Thyroid gland (tissue), 4 donors: ENCODE measurements at places on chromosomes 11 and 22. TPM values are rescaled to one million over a fixed set of nuclear protein-coding genes. Genes with fewer than 3 reads are reported as not detected.

GRCh38 chr11:35927682-35928081, 16.2 kb upstream of the LDLRAD3 start:
- peak; percentile 5 for DNase-seq

MYEOV gene
- total RNA-seq = 0.68 TPM

GRCh38 chr11:71200172-71200716, 52.1 kb downstream of the SHANK2 start:
- no peak for DNase-seq

AIFM3 gene
- total RNA-seq = 0.11 TPM

- DNase-seq = no peak
Observed at GRCh38 chr11:105897161-105897560, 124.9 kb downstream of the MSANTD4 start.

GRCh38 chr11:110735455-110736170, 23.4 kb upstream of the ARHGAP20 start:
- no peak for DNase-seq

SEPTIN5 gene
- total RNA-seq = 38.0 TPM

OSBP2 gene
- 13.4 TPM for total RNA-seq

GRCh38 chr22:25123677-25124076, 76.0 kb upstream of the CRYBB3 start:
- DNase-seq = no peak

DNA sequence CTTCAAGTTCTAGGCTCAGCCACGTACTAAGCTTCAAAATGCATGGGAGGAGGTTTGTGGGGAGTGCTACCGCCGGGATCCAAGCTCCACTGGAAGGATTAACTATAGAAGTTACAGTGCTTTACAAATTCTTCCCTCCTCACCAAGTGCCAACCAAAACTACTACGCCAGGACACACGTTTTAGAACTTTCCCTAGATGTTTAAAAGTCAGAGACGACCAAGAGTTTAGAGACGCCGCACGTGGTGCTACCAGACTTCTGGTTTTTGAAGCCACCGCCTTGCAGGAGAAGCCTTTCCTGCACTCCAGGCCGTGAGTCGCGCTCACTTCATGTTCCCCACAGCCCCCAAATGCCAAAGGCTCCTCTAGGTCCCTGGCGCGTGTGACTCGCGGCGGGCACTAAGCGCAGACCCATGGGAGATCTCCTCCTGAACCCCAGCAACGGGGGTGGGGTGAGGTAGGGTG, 734 bp downstream of the SNU13 start:
- DNase-seq = peak; percentile 34

GRCh38 chr22:38868286-38868721, 3.7 kb downstream of the CBX6 start:
- DNase-seq = no peak

- no peak for DNase-seq
Observed at GRCh38 chr11:104623518-104623917, 274.7 kb downstream of the CASP12 start.

PSMD13 gene
- 111 TPM for total RNA-seq

DNA sequence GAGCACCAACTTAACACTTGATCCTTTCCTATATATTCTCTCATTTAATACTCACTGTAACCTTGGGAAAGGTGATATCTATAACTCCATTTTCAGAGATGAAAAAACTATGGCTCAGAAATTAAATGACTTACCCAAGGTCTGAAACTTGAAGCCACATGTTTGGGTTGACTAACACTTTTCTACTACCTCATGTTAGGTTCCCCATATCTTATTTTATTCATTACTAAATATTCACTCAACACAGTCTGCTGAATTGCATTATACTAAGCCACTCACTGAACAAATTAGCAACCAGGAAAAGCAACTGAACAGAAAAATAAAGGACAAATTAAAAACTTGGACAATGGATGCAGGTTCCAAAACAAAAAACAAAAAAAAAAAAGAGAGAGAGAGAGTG, 59.9 kb downstream of the FAM168A start:
- DNase-seq = no peak

ZNF215 gene
- total RNA-seq = 2.3 TPM

GRCh38 chr11:88482871-88483301, 145.3 kb upstream of the CTSC start:
- DNase-seq = no peak

- no peak for DNase-seq
Observed at GRCh38 chr11:128830290-128831173, 36.6 kb downstream of the KCNJ1 start.

DNA sequence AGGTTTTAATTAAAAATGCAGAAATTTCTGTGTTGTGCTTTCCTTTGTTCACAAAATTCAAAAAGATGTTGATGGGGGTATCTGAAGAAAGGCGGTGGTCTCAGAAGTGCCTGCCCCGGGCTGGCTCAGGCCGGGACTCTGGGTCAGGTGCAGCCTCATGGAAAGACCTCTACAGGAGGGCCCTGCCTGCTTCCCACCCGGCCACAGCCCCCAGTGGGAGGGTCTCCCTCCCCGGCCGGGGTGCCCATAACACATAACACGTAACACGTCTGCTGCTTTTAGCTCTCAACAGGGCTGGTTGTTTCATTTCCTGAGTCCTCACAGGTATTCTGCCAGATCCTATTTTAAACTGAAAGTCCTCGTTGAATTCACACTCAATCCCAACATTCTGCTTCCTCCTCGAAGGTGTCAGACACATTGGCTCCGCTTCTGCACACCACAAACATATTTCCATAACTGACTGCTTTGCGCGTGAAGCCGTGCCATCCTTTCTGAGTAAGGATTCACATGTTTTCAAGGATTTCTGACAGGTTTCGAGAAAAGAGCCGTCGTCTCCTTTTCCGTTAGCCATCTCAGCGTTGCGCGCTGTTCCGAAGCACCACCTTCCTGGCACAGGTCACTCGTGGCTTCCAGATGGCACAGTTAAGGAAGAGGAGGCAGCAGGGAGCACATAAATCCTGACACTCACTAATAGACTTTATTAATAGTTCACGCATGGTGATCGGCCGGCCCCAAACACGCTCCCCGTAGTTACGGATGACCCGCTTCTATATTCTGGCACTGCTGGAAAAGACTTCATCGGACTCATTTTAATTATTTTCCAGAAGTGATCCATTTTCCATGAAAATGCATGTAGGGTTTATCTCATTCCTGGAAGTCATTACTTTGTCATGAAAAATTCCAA, 569.3 kb downstream of the BRD1 start:
- no peak for DNase-seq

TNNT3 gene
- total RNA-seq = 1.7 TPM

DNA sequence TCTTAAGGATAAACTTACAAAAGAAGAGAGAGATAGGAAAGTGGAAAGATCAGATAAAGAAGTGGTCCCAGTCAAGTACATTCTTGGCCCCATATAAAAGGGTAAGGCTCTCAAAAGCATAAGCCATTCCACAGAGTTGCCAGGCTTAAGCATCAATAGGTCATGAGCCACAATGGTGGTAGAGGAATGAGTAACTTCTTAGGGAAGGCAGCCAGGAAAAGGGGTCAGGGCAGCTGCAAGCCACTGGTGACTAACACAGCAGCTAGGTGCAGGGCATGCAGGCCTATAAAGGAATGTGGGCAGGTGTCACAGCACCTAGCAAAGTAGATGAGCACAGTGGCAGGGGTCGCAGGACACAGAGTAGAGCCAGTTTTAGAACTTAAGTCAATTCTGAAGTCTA, 302.6 kb upstream of the FAT3 start:
- no peak for DNase-seq

GDPD4 gene
- 3.6 TPM for total RNA-seq

GRCh38 chr11:121446752-121447156, 5.4 kb upstream of the SORL1 start:
- no peak for DNase-seq

DNA sequence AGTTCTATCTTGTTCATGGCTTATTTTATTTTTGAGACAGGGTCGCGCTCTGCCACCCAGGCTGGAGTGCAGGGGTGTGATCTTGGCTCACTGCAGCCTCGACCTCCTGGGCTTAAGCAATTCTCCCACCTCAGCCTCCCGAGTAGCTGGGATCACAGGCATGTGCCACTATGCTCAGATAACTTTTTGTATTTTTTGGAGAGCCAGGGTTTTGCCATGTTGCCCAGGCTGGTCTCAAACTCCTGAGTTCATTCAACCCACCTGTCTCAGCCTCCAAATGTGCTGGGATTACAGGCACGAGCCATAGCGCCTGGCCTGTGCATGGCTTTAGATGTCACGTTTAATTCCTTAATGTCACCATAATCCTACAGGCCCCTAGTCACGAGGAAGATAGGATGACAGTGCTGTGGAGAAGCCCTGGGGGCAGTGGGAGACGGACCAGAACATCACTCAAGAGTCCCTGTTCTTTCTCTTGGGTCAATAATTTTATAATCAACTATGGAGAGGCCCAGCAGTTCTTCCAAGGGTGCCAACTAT, 99.5 kb downstream of the RDX start:
- DNase-seq = no peak

DNA sequence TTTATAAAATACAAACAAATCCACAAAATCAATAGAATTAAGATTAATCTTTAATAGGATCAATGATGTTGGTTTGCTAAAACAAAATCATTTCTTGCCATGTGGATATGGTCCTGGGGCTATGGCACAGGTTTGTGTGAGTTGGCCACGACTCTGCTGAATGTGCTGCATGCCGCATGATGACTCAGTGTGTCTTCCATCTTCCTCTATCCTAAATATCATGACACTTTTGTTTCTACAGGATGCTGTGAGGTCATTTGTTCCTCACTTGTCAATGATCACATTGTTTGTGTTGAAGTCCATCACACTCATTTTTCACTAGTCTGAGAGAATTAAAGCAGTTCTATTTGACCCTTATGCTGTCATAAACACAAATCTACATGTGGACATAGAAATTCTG, 167.2 kb upstream of the ZBED5 start:
- no peak for DNase-seq

DNA sequence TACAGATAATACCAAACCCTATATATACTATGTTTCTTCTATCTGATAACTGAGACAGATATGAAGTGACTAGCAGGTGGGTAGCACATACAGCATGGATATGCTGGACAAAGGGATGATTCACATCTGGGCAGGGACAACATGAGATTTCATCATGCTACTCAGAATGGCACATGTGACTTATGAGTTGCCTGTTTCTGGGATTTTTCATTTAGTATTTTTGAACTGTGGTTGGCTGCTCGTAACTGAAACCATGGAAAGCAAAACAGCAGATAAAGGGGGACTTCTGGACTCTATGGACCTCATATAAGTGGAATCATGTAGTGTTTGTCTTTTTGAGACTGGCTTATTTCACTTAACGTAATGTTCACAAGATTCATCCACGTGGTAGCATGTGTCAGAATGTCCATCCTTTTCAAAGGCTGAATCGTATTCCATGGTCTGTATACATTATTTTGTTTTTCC, 883.0 kb downstream of the TBC1D22A start:
- no peak for DNase-seq

TPBGL gene
- total RNA-seq = 0.67 TPM

BSX gene
- total RNA-seq = not detected

DNA sequence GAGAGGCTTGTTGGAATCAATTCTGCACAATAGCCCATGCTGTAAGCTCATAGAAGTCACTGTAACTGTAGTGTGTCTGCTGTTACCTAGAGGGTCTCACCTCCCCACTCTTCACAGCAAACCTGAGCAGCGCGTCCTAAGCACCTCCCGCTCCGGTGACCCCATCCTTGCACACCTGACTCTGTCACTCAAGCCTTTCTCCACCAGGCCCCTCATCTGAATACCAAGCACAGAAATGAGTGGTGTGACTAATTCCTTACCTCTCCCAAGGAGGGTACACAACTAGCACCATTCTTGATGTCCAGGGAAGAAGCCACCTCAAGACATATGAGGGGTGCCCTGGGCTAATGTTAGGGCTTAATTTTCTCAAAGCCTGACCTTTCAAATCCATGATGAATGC, 13.3 kb downstream of the SERPIND1 start:
- no peak for DNase-seq

RFPL1 gene
- not detected for total RNA-seq

GRCh38 chr22:28440592-28441390, 238.8 kb downstream of the TTC28 start:
- DNase-seq = no peak

DNA sequence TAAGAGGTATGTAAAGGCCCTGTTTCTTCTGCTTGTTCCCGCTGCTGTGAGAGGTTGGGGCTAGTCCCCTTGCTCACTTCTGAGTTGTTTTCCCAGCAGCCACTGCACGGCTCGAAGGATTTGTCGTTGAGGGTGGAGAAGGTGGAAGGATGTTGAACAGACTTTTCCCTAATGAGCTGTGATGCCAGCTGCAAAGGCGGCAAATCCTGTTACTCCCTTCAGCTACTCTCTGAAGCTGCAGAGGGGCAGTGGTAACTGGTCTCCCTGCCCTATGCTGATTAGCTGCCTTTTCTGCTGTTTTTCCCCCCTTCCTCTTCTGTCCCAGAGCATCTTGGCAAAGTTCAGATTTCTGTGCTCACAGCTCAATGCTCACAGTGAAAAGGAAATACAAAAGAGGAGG, 90.4 kb upstream of the SLC25A18 start:
- DNase-seq = no peak

ANO9 gene
- total RNA-seq = 5.4 TPM

DNA sequence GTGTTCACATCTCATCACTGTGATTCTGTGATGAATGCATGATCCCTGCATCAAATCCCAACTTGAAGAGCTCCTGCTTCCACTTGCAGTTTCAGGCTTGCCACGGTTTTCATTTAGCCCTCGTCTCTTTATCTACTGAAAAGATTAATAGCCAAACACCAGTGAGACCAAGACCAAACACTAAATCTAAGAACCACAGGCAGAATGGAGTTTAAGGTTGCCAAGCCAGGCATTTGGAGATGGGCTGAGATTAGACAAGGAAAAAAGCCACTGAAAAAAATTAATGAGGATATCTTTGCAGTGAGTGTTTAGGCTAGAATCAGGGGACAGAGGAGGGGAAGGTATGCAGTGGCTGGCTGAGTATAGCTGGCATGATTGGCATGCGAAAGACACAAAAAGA, 227.2 kb upstream of the BLID start:
- no peak for DNase-seq

GRCh38 chr11:106493751-106494150, 416.3 kb downstream of the AASDHPPT start:
- no peak for DNase-seq

DNA sequence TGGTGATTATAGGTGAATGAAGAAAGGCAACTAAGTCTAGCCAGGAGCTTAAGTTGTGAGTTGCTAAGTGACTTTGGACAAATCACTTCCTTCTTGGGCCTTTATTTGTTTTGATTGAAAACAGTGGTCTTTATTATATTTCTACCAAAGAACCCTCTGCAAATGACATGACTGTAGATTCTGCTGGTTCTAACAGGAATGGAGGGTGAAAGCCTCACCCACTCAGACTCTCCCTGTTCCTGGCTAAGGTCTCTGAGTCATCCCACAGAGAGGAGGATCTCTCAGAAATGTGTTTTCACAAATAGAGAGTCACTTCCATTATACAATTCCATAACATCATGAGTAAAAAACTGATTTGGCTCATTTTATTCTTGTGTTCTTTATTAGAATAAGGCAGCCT, 583.9 kb upstream of the LRRC4C start:
- no peak for DNase-seq

BTBD18 gene
- not detected for total RNA-seq

- DNase-seq = peak; percentile 47
Observed at GRCh38 chr11:130992788-130993187, 76.5 kb upstream of the SNX19 start.

GRCh38 chr11:118227865-118228785, 3.3 kb upstream of the JAML start:
- DNase-seq = no peak
